Tibial nerve (tissue), 4 donors: ENCODE measurements at places on chromosomes 12 and 14. TPM values are rescaled to one million over a fixed set of nuclear protein-coding genes. Genes with fewer than 3 reads are reported as not detected.

Gene SERPINA4
- total RNA-seq: not detected

Gene TRPV4
- 2.4 TPM for total RNA-seq

Gene CLEC4D
- total RNA-seq: not detected

Gene FBXO33
- total RNA-seq: 12.9 TPM

Gene CPNE8
- 20.5 TPM for total RNA-seq

DNA sequence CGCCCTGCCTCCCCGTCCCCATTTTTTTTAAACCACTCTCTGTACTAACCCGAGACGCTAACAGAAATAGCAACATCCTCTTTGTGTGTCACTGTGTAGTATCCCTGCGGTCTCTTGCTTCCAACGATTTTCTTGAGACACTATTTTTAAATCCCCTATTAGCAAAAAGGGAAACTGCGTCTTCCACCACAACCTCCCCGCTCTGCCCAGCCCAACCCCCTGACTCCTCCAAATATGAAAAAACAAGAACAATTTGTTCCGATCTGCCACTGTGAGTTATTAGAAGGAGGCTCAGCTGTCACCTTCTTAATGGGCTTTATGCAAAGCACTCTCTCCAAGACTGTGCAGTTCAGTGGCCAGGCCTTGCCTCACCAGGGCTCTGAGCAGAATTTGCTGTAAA is 76.3 kb downstream of the MAP1LC3B2 start:
- no peaks in the 10 kb centered on the region for H3K27me3 ChIP-seq
- no peak for DNase-seq
- no peaks in the 10 kb centered on the region for H3K36me3 ChIP-seq
- no peak overlapping the region for H3K4me3 ChIP-seq
- no peak overlapping the region for H3K27ac ChIP-seq

DNA sequence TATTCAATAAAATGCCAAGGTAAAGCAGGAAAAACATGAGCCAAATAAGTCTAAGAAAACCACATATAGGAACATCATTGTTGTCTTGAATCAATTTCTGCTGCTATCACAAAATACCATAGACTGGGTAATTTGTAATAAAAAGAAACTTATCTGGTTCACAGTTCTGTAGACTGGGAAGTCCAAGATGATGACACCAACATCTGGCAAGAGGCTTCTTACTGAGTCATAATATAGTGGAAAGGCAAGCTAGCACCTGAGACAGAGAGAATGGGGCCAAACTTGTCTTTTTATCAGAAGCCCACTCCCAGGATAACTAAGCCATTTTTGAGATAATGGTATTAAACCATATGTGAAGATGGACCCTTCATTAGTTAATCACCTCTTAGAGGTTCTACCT is 975.9 kb downstream of the FLRT2 start:
- DNase-seq: no peak
- H3K27me3 ChIP-seq: no peaks in the 10 kb centered on the region
- H3K36me3 ChIP-seq: no peaks in the 10 kb centered on the region
- H3K27ac ChIP-seq: no peak overlapping the region
- no peaks in the 10 kb centered on the region for H3K4me1 ChIP-seq

- no peak overlapping the region for H3K4me3 ChIP-seq
- H3K4me1 ChIP-seq: no peaks in the 10 kb centered on the region
- DNase-seq: no peak
- H3K36me3 ChIP-seq: no peaks in the 10 kb centered on the region
- no peaks in the 10 kb centered on the region for H3K27me3 ChIP-seq
These were observed 87.6 kb upstream of the EGLN3 start for GRCh38 chr14:34038358-34039057.

DNA sequence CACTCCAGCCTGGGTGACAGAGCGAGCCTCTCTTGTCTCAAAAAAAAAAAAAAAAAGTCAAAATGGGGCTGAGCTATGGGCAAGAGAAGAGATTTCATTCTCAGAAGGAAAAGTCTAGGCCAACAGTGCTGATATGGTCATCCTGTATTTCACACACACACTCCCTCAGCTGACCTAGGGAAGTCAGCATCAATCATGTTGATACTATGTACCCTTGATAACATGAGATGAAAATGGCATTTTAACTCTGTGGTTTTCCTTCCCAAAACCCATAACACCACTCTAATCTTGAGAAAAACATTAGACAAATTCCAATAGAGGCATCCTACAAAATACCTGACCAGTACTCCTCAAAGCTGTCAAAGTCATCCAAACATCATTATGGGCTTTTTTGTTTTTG is 2.3 kb upstream of the NEMP1 start:
- no peak overlapping the region for H3K27ac ChIP-seq
- H3K4me1 ChIP-seq: peaks cover 28% of the 10 kb centered on the region

DNA sequence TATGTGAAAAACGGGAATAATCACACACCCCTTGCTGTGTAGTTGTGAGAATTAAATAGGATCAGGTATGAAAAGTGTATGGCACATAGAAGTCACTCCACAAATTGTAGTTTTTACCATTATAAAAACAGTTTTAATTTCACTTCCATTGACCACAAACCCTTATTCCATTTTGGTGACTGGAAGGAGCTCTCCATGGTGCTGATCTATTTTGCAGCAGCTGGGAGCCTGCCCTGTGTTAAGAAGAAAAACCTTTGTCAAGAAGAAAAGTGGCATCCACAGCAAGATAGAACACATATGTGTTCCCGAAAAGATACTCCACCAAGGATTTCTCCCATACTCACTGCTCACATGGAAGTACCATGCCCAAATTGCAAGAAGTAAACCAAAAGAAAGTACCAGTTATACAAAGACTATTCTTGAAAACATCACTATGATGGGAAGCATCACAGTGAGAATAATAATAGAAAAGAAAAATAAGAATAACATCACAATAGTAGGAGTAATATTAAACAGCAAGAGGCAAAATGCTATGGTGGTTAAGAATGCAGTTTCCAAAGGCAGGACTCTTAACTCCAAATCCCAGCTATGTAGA is 58.7 kb downstream of the TUNAR start:
- H3K36me3 ChIP-seq: no peaks in the 10 kb centered on the region
- H3K4me3 ChIP-seq: no peak overlapping the region
- H3K27me3 ChIP-seq: no peaks in the 10 kb centered on the region
- H3K4me1 ChIP-seq: no peaks in the 10 kb centered on the region
- H3K27ac ChIP-seq: no peak overlapping the region
- no peak for DNase-seq

GRCh38 chr14:71163050-71163841 is 256.0 kb downstream of the PCNX1 start:
- DNase-seq: no peak
- H3K4me1 ChIP-seq: peaks cover 19% of the 10 kb centered on the region
- H3K27me3 ChIP-seq: no peaks in the 10 kb centered on the region
- no peak overlapping the region for H3K27ac ChIP-seq

DNA sequence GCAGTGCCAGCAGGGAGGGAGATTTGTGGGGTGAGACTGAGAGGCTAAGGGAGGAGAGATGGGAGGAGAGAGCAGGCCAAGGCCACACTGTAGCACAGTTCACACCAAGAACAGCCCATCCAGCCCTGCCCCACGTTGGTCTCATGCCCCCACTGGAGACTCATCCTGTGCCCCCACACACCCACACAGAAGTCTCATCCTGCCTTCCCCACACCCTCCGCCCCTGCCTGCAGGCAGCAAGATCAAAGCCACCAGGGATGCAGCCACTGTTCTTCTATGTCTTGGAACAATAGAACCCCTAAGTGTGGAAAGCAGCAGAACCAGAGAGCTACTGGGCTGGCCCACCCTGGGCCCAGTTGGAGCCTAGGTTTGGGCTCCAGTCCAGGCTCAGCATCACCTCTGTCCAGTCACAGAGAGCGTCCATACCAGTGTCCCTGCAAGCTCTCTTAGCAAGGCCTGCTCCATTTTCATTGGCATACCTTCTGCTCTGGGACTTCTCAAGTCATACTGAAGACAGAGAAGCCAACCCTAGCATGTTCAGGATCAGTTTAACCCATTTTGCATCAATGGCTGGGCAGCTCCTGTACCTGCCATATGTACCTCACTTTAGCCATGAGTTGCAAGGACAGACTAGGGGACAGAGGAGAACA is 31.7 kb upstream of the HDAC7 start:
- H3K36me3 ChIP-seq: no peaks in the 10 kb centered on the region
- no peaks in the 10 kb centered on the region for H3K4me1 ChIP-seq

- H3K4me1 ChIP-seq: peaks cover 11% of the 10 kb centered on the region
- no peaks in the 10 kb centered on the region for H3K27me3 ChIP-seq
- peak overlapping the region; percentile 61 for H3K27ac ChIP-seq
- DNase-seq: no peak
- no peak overlapping the region for H3K4me3 ChIP-seq
- H3K36me3 ChIP-seq: no peaks in the 10 kb centered on the region
These were observed 393.1 kb upstream of the RGS6 start for GRCh38 chr14:71538938-71539649.
